NCI-H1417 (cell line): ENCODE measurements at places on chromosomes 16 and 17.

- DNase-seq, result no peak
These were observed 36.2 kb downstream of the FBXL20 start for GRCh38 chr17:39365242-39365641.

- peak; percentile 75 for DNase-seq
These were observed 430 bp downstream of the TSEN54 start for GRCh38 chr17:75516619-75517296.

GRCh38 chr17:9368631-9369030, 207.0 kb downstream of the STX8 start:
- no peak for DNase-seq

DNA sequence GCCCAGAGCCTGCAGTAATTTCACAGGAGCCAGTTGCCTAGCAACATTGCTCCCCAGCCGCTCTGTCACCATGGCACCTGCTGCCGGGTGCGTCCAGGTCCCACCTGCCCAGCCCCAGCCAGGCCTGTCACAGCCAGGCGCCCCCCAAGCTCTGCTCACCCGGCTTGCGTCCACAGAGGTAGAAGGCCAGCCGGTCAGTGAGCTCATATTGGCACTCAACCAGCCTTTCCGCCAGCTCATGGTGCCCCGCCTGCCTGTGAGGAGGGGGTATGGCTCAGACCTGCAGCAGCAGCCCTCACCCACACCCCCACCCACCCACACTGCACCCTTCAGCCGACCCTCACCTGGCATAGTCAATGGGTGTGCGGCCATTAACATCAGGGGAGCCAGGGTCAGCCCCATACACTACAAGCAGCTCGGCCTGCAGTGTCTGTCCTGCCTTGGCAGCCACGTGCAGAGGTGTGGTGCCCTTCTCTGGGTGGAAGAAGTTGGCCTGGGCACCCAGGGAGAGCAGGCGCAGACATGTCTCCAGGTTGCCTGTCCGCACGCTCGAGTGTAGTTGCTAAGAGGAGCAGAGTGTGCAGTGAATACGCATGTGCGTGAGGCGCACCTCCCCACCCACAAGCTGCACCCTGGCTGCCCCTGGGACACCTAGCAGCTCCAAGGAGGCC, 7.7 kb downstream of the GIT1 start:
- peak; percentile 62 for DNase-seq

- DNase-seq, result peak; percentile 27
These were observed 459.7 kb downstream of the SOX9 start for GRCh38 chr17:72580321-72581127.

DNA sequence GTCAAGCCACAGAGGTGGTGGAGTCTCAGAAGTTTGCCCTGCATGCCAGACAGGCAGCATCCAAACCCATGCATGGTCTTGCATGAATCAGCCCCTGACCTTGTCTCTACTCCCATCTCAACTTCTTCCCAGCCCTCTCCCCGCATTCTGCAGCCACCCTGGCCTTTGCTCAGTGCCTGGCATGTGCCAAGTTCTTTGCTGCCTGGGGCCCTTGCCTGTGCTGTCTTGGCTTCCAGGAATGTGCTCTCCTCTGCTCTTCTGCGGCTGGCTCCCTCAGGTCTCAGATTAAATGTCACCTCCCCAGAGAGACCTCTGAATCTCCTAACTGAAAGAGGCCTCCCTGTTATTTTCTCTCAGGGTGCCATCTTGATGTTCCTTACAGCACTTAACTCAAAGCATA, 17.6 kb downstream of the DRC3 start:
- DNase-seq, result no peak

- DNase-seq, result no peak
These were observed 21.5 kb upstream of the ABCA5 start for GRCh38 chr17:69348429-69348828.

- no peak for DNase-seq
These were observed 622.2 kb downstream of the TOX3 start for GRCh38 chr16:51924744-51925143.

DNA sequence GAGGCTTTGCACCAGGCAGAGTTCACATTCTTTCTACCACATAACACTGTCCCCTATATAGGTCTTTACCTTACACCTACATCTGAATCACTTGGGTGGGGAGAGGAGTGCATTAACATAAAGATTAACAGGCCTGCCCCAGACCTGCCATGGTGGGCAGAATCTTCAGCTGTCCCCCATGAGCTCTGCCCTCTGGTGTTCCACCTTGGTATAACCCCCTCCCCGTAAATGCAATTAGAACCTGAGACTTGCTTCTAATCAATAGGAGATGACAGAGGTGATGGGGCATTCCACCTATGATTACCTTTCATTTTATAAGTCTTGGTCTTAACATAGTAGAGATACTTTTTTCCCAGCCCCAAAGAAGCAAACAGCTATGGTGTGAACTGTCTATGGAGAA, 20.4 kb upstream of the GRIN2A start:
- DNase-seq, result no peak

DNA sequence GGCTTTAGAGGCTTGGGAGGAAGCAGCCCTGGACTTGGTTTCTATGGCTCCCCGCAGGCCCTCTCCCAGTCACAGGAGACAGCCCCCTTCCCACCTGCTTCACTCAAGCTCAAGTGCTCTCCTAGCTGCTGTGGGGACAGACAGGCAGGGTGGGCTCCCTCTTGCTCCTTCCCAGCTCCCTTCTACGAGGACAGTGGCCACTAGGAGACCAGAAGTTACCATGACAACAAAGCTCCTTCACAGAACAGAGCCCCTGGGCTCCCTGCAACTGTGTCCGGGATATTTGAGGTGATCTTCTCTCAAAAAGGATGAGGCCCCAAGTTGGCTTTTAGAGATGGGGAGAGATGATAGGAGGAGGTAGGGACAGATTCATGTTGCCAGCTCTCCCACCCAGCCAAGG, 116.3 kb downstream of the AMFR start:
- DNase-seq, result no peak

DNA sequence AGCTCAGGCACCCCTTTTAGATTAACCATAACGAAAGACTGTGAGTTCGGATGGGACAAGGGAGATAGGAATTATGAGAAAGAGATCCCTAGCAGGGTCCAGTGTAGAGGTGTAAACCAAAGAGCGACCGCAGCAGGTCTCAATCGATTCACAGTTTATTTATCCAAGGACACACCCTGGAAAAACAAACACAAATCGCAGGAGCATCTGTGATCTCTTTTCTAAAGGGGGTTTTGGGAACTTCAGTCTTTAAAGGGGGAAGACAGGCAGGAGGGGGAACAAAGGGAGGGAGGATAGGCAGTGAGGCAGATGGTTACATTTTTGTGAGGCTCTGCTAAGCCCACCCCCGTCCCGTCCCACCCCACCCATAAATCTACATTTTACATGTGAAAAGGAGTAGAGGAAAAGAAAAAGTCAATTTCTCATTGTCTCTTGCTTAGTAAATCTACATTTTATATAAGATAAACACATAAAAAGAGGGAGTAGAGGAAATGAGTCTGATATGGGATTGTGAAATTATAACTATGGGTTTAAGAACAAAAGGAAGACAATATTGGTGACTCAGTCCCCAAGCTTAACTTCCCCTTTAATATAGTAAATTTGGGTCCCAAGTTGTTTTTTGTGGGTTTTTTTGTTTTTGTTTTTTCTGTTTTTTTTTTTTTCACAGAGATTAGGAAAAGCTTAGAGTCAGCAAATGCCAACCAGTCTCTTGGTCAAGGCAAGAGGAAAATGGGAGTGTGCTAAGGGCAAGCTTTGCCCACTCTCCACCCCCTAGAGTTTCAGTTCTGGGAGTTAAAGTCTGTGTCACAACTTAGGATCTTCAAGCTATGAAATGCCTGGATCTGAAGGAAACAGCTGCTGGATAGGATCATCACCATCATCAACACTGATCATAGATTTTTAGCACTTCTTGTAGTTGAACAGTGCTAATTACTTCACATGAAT, 160.9 kb upstream of the CDH5 start:
- DNase-seq, result no peak

DNA sequence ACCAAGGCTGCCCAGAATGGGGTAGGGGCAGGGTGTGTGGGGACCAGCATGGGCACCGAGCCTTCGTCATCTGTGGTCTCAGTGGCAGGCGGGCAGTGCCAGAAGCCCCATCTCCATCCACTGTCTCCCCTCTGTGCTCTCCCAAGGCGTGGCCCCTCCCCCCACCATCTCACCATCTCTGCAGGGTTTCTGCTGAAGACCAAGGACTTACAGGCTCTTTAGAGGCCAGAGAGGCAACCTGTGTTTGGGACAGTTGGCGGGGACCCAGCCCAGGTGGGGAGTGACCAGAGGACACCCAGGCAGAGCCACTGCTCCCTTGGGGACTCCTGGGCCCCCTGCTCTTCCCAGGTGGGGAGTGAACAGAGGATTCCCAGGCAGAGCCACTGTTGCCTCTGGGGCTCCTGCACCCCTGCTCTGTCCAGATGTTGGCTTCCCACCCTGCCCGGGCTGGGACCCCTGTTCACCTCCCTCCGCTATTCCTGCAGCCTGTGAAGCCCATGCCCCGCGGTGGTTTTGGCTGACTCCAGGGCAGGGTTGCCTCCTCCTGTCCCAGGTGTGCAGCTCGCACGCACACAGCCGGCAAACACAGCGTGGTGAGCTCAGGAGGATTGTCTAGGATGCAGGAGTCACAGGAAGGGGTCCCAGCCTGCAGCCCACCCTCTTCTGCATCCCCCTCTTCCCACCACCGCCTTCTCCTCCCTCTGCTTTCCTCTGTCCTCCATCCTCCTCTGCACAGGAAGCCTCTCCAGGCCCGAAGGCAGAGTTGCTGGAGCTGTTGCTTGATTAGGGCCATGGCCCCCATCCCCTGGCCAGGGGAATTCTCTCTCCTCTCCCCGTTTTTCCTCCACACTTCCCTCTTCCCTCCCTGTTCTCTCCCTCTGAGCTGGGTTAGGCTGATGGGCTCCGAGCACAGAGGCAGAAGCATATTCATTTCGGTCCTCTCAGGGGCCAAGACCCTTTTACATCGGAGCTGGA, 45.0 kb downstream of the SLC7A5 start:
- no peak for DNase-seq

- DNase-seq, result no peak
These were observed 80.3 kb downstream of the GSG1L start for GRCh38 chr16:27983244-27983643.

- no peak for DNase-seq
These were observed 1.4 kb upstream of the HOXB2 start for GRCh38 chr17:48546137-48546923.

- DNase-seq, result peak; percentile 54
These were observed 115.0 kb upstream of the CIBAR2 start for GRCh38 chr16:85227084-85227945.

DNA sequence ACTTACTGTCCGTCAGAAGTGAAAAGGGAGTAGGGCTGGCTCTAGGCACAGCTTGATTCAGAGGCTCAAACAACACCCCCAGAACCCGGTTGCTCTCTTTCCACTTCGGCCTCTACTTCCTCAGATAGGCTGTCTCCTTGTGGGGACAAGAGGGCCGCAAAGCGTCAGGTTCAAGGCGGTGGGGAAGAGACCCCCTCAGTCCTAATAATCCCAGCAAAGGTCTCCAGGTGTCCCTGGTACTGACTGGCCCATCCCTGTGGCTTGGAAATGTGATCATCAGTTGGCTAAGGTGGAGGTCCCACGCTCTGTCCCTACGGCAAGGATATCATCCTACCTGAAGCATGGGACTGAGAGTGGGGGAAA, 26.0 kb downstream of the NGFR start:
- DNase-seq, result no peak

DNA sequence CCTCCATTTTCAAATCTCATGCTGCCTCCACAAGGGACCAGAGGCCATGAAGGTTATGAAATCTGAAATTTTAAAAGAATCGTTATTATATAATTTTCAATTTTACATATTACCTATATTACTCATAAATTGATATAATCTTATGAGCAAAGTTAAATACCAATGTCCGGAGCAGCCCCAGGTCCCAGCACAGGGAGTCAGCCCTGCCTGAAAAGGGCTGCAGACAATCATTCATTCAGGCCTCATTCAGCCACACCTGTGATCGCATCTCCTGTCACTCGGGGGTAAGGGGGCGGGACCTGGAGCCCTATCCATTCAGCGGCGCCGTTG, 172.5 kb downstream of the AHSP start:
- no peak for DNase-seq

DNA sequence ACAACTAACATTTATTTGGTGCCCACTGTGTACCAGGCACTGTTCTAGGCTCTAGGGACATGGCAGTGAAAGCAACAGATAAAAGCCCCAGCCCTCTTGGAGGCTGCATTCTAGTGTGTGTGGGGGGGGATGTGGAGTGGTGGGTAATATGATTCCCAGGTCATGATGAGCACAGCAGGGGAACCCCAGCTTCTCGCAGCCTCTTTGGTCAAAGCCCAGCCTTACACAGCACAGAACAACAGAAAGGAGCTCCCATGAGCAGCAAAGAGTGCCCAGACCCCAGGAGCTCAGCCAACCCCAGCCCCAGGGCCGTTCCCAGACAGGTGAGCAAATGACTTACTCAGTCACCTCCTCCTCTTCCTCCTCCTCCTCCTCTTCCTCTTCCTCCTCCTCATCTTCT, 21.9 kb downstream of the CNGB1 start:
- DNase-seq, result no peak

- no peak for DNase-seq
These were observed 9.7 kb downstream of the CNP start for GRCh38 chr17:41976142-41976768.

- no peak for DNase-seq
These were observed 19.9 kb downstream of the DCAKD start for GRCh38 chr17:45031231-45032173.

DNA sequence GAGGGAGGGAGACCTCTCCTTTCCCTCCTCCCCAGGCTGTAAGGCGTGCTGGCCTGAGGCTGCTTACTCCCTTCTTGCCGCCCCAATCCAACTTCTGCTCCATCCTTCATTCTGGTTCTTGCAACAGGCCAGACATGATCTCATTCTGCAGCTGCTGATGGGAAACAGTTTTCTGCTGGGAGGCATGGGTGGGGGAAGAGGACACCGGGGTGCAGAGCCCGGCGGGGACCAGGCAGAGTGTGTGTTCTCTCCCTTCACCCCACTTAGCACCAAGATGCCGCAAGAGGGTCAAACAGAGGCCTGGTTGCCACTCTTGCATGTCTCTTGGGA, 1.4 kb downstream of the SARM1 start:
- no peak for DNase-seq

DNA sequence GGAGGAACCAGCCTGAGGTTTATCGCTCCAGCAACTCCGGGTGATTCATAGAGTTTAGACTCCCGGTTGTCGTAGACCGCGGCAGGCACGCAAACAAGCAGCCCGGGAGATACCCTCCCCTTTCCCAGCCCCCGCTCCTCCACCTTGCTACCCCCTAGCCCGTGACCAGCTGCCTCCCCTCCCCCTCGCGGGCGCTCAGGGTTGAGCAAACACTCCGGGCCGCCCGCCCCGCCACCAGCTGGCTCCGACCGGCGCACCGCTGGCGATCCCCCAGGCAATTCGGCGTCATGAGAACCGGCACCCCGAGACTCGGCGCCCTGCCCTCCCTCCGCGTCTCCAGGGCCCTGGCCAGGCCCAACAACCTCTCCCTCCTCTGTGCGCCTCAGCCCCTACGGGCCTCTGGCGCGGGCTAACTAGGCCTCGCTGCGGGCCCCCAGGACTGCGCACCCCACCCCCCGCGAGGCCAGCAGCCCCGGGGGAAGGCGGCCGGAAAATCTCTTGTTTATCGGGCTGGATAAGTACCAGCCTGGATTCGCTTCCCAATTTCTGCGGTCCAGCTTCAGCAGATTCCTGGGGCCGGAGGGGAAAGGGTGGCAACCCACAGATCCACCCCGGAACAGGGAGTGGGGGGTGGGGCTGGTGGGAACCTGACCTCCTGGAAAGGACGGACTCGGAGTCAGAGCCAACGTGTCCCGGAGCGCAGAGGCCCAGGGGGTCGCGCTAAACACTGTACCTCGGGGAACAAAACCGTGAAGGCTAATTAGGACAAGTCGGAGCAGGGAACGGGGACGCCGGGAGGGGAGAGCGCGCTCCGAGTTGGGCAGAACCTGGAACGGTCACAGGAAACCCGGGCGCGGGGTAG, 951 bp upstream of the GPRC5C start:
- peak; percentile 96 for DNase-seq
